A549 treated with dexamethasone at 1 μM for 4 hours (cell line): ENCODE measurements at places on chromosomes 13 and 19. TPM values are rescaled to one million over a fixed set of nuclear protein-coding genes. Genes with fewer than 3 reads are reported as not detected.

Gene RFPL4AL1
- total RNA-seq = 0.12 to 0.13 TPM in 2 of 5 replicates, not detected in the others

Gene TMPRSS9
- total RNA-seq = 0.04 TPM in 1 of 5 replicates, not detected in the others

Gene ZNF534
- not detected in 5 replicates for total RNA-seq

Gene ZNF134
- total RNA-seq = 7.3 to 9.0 TPM (median 8.1 TPM) in 5 replicates
